Left renal pelvis (tissue), 4 donors: ENCODE measurements at places on chromosomes 7 and 10. TPM values are rescaled to one million over a fixed set of nuclear protein-coding genes. Genes with fewer than 3 reads are reported as not detected.

ZNF853 gene
- polyA plus RNA-seq: 17.8 TPM

CTAGE4 gene
- polyA plus RNA-seq: 2.6 TPM

SDK1 gene
- 8.4 TPM for polyA plus RNA-seq

CPA2 gene
- polyA plus RNA-seq: 0.90 TPM
